ENCODE measurements at places on chromosomes 7 and 10. TPM values are rescaled to one million over a fixed set of nuclear protein-coding genes. Genes with fewer than 3 reads are reported as not detected.

DNA sequence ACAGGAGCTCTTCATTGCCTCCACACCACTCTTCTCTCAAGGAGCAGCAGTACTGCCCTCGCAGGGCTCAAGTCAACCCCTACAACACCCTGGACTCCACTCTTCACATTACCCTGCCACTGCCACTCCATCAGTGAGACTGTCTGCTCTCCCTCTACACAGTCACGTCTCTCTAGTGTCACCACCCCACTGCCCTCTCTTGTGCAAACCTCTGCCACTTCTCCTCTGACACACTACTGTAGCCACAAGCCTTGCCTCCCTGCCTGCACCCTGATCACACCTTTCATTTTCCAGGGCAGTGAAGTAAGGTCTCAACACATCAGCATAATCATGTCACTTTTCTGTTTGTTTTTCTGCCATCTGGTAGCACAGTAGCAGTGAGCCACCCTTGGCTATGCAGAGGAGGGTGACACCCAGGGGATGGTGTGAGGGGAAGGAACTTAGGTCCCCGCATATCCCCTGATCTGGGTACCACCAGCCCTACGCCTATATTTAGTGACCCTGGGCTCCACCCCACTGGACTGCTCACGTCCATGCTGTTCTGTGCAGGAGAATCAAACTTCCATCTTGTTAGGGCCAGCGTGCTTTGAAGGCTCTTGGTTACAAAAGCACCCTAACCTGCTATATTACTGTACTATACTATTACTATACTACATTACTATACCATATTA is 1.6 kb downstream of the C10orf143 start:
- H3K4me3 ChIP-seq = peak overlapping the region; percentile 95
- DNase-seq = peak; percentile 42
- H3K27me3 ChIP-seq = no peaks in the 10 kb centered on the region
- H3K27ac ChIP-seq = peak overlapping the region; percentile 76
- H3K36me3 ChIP-seq = peaks cover 3% of the 10 kb centered on the region

Gene ALOX5
- total RNA-seq = 6.8 TPM

Gene PLCE1
- 0.08 TPM for total RNA-seq

GRCh38 chr7:134028853-134029252 is 98.3 kb upstream of the LRGUK start:
- no peaks in the 10 kb centered on the region for H3K36me3 ChIP-seq
- DNase-seq = no peak
- H3K4me3 ChIP-seq = no peak overlapping the region
- H3K4me1 ChIP-seq = no peaks in the 10 kb centered on the region
- no peak overlapping the region for H3K27ac ChIP-seq

- DNase-seq = no peak
- no peaks in the 10 kb centered on the region for H3K36me3 ChIP-seq
- H3K27ac ChIP-seq = no peak overlapping the region
- peaks cover 54% of the 10 kb centered on the region for H3K27me3 ChIP-seq
- no peak overlapping the region for H3K4me3 ChIP-seq
These were observed 4.5 kb downstream of the TRIL start for GRCh38 chr7:28953633-28954032.

- H3K36me3 ChIP-seq = peaks cover 57% of the 10 kb centered on the region
- no peaks in the 10 kb centered on the region for H3K27me3 ChIP-seq
- no peak for DNase-seq
- H3K27ac ChIP-seq = no peak overlapping the region
These were observed 27.1 kb downstream of the RBM17 start for GRCh38 chr10:6115824-6116350.

DNA sequence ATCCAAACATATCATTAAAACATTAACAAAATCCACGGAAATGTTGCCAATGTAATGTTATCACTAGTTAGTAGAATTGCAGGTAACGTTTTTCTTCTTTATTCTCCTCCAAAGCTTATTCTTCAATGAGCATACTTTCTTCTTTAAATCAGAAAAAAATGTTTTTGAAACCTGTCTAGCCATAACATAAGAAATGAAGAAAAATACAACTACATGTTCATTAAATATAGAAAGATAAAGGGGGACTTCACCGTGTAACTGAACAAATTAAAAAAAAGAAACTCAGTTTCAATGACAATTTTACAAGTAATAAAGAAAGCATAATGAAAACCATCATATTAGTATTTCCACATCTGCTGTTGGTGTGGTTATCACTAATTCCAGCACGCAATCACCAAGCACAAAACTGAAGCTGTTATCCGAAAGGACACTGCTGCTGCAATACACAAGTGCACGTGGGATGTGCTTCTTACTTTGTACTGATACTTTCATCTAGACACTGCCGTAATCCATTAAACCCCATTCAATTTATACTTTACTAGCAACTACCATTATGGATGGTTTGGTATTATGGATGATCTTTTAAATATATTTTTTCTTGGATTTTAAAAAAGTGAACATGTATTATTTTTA is 9.6 kb downstream of the ESYT2 start:
- H3K27me3 ChIP-seq = no peaks in the 10 kb centered on the region
- peaks cover 90% of the 10 kb centered on the region for H3K4me1 ChIP-seq
- H3K4me3 ChIP-seq = peak overlapping the region; percentile 87
- no peak for DNase-seq
